ENCODE measurements at places on chromosomes 4 and X.

GRCh38 chr4:14529653-14530052 lies 472.6 kb upstream of the CPEB2 start:
- no peak for DNase-seq

- DNase-seq: no peak
Measured at GRCh38 chr4:113468165-113469022, 293.1 kb downstream of the CAMK2D start.

DNA sequence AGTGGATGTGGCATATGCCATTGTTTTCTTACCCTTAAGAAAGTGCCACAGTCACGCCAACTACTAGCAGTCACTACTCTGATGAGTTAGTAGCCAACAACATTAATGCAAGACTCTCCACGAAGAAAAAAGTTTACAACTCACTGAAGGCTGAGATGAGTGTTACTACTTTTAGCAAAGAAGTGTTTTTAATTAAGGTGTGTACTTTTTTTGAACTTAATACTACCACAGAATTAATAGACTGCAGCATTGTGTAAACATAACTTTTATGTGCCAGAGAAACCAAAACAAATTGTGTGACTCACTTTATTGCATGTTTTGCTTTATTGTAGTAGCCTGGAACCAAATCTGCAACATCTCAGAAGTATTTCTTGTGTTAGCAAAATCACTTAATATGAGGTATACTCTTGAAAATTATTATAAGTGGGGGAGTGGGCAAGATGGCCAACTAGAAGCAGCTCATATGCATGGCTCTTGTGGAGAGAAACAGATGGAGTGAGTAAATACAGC lies 2.2 kb upstream of the UGT2B4 start:
- DNase-seq: no peak

- peak; percentile 63 for DNase-seq
Measured at GRCh38 chrX:12973561-12974304, 1.2 kb upstream of the TMSB4X start.

- no peak for DNase-seq
Measured at GRCh38 chr4:153799694-153800074, 10.8 kb upstream of the SFRP2 start.

- no peak for DNase-seq
Measured at GRCh38 chrX:34338046-34338445, 205.9 kb upstream of the FAM47A start.

DNA sequence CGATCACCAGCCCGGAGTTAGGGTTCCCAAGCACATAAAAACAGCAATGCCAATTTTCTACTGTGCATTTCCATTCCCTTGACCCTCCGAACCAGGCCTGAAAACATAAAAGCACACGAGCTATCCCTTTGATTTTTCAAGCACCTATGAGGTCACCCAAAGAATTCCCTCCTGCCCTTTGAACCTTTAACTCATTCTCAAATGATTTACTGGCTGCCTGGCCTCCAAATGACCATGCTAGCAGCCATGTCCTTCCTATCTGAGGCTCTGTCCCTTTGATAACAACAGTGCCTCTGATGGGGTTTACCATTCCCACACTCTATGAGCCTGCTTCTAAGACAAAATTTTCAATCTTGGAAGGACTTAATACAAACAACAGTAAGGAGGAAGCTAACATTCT lies 15.2 kb downstream of the SHROOM4 start:
- DNase-seq: no peak

- no peak for DNase-seq
Measured at GRCh38 chr4:180923486-180923885, 1319.7 kb upstream of the TENM3 start.

DNA sequence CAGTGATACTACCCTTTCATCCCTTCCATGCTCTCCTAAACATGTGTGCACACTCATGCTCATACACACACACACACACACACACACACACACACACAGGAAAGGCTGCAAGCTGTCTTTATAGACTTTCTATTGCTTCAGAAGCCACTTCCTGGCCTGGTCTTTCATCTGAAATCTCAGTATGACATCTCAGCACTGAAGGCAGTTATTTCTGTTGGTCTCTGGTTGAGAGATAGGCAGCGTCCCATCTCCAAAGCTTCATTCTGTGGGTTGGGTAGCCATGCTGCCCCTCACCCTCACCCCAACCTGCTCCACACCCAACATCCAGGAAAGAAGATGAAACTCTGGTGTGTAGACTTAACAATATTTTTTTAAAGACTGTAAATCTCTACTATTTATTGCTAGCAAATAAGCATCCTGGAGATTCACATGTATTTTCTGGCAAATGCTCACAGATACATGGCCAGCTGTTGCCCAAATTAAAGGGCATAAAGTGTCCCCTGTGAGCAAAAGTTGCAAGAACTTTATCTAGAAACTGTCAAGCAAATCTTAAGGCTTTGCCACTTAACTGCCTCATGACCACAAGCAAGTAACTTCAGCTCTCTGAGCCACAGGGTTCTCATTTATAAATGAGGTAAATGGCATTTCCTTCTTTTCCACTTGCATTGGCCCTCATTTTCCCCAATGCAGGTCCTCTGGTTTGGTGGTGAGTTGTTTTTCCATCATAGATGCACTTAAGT lies 189.8 kb upstream of the AFF2 start:
- DNase-seq: peak; percentile 74

- DNase-seq: no peak
Measured at GRCh38 chr4:38871593-38871992, 4.0 kb downstream of the FAM114A1 start.

GRCh38 chr4:79757600-79757999 lies 315.4 kb downstream of the ANTXR2 start:
- no peak for DNase-seq

DNA sequence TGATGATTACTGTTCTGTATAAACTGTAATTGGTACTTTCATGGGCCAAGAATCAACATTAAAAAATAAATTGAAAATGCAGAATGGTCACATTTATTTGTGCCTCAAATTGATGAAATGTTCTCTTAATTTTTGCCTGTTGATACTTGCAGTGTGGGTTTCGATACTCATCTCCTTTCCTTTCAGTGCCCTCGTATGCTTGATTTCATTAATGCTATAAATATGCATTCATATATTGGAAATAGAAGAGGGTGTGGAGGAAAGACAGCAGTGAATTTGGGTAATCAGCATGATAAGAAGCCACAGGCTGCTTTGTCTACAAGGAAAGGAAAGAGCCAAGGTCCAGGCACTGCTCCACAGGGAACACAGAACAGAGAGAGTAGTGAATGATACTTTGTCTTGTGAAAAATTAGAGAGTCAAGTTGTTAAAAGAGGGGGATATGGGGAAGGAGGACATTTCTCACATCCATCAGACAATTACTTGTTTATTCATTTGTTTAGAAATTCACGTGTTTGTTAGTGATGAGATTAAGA lies 1.0 kb upstream of the DDX60 start:
- no peak for DNase-seq

- no peak for DNase-seq
Measured at GRCh38 chr4:98222306-98222705, 38.9 kb upstream of the RAP1GDS1 start.

DNA sequence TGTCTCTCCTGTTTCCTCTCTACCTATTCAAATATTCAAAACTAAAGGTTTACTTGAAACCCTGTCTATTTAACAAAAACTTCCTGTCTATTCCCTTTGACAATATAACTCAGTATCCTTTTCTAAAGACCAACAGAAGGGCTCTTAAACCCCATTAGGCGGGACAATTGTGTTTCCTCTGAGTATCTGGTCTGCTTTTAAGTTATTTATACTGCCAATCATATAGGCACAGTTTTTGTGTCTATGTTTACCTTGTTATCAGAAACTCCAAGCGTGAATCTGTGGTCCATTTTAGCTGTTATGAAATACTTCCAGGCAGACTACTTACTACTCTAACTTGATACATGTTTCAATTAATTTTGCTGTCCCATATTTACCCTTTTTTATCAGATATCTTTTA lies 350.0 kb upstream of the CTSO start:
- no peak for DNase-seq

- DNase-seq: no peak
Measured at GRCh38 chrX:118251271-118251670, 94.6 kb upstream of the WDR44 start.

DNA sequence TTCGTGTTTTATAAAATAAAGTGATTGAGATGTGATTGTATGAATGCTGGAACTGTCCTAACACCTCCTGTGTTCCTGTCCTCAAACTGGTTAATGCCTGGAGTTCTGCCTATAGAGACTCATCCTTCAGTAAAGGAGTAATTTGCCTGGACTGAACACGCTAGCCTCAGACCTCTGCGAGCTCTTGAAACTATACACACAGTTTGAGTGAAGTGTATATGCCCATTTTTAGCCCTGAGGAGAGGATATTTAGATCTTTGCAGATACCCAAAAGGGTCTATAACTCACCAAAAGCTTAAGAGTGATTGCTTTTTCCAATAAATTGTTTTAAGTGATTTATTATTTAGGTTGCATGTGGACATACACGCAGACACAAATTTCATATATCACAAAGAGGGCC lies 29.9 kb upstream of the STIM2 start:
- DNase-seq: no peak

DNA sequence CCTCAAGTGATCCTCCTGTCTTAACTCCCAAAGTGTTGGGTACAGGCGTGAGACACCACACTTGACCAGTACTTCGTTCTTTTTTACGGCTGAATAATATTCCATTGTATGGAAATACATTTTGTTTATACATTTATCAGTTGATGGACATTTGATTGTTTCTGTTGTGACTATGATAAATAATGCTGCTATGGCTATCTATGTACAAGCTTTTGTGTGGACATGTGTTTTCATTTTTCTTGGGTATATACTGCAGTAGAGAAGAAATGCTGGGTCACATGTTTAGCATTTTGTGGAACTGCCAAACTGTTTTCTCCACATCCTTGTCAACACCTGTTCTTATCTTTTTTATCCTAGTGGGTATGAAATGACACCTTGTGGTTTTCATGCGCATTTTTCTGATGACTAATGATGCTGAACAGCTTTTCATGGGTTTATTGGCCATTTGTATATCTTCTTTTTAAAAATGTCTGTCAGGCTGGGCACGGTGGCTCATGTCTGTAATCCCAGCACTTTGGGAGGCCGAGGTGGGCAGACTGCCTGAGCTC lies 37.3 kb downstream of the SAT1 start:
- no peak for DNase-seq

GRCh38 chr4:174318829-174319764 lies 35.4 kb downstream of the CEP44 start:
- peak; percentile 47 for DNase-seq

DNA sequence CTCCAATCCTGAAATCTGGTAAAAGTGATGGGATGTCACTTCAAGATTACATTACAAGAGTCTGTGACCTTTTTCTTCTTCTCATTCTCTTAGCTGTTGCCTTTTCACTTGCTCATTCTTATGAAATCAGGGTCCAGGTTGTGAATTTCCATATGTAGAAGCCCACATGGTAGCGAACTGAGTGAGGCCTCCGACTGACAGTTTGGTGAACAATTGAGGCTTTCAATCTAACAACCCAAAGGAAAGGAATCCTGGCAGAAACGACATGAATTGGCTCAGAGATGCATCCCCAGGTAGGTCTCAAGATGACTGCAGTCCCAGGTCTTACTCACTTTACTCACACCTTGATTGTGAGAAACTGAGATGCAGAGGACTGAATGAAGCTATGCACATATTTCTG lies 203.4 kb upstream of the FAT4 start:
- DNase-seq: no peak

DNA sequence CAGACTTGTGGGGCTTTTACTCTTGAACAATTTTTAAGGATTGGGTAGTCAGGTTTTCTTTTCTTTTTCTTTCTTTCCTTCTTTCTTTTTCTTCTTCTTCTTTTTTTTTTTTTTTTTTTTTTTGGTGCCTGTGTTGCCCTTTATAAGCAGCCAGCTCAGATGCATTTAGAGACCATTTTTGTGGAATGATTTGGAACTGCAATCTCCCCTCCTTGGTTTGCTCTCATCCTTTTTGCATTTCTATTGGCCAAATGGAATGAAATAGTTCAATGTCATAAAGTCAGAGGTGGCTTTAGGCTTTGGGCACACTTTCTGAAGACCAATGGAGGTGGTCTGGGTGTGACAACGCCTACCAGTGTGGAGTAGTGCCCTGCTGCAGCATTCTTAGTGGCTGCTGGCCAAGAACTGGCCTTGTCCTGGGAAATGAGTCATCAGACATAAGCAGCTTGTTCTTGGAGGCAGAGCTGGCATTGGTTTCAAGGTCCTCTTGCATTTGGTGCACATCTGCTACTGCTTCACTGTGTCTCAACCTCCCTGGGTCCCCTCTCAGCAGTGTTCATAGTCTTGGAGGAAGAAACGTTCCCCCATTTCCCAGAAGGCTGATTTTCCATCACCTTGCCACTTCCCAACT lies 84.5 kb downstream of the CT47B1 start:
- no peak for DNase-seq

GRCh38 chr4:168221301-168221700 lies 97.3 kb downstream of the DDX60 start:
- no peak for DNase-seq

DNA sequence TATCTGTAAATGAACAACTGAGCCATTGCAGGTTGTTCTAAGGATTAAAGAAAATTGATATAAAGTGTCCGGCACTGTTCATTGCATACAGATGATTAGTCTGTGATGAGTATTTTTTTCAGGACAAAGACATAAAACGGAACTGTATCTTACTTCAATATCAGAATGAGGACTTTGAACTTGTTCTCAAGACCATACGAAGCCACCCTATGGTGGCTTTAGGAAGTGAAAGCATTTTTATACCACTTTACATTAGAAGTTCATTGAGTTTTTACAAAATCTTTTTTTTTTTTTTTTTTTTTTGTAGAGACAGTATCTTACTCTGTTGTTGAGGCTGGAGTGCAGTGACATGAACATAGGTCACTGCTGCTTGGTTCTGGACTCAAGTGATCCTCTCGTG lies 45.2 kb upstream of the TRIM2 start:
- DNase-seq: peak; percentile 28

DNA sequence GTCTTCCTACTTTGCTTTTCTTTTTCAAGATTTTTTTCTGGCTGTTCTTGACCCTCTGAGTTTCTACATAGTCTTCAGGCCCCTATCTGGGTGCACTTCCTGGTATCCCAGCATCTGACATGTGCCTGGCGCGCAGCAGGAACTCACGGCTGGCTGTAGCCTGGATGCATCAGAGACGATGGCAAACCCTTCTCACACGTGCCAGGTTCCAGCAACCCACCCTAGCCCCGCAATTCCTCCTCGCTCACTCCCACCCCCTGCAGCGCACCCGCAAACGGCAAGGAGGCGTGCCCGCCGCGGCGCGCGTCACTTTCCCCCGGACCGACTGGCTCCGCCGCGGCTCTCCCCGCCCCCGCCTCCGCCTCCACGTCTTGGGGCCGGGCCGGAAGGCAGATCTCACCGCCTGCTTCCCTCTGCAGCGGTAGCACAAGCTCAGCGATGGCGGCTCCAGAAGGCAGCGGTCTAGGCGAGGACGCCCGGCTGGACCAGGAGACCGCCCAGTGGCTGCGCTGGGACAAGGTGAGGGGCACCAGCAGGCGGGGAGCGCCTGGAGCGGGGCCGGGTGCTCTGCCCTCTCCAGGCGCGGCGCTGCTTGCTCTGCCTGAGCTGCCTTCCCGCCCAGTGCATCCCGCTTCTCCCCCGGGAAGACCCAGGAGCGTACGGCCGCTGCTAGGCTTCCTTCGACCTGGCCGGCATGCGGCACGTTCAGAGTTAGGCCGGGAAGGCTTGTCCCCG lies at the start of gene PGM2:
TSS of gene PGM2 (plus strand) at position 392 of the 735 bp plus-strand sequence. CDS start at position 439, 47 bp downstream.
- peak; percentile 88 for DNase-seq

Data from CD4-positive, alpha-beta T cell treated with Interleukin-21 for 1 hour (primary cell).